ENCODE measurements at places on chromosomes 4 and X.

DNA sequence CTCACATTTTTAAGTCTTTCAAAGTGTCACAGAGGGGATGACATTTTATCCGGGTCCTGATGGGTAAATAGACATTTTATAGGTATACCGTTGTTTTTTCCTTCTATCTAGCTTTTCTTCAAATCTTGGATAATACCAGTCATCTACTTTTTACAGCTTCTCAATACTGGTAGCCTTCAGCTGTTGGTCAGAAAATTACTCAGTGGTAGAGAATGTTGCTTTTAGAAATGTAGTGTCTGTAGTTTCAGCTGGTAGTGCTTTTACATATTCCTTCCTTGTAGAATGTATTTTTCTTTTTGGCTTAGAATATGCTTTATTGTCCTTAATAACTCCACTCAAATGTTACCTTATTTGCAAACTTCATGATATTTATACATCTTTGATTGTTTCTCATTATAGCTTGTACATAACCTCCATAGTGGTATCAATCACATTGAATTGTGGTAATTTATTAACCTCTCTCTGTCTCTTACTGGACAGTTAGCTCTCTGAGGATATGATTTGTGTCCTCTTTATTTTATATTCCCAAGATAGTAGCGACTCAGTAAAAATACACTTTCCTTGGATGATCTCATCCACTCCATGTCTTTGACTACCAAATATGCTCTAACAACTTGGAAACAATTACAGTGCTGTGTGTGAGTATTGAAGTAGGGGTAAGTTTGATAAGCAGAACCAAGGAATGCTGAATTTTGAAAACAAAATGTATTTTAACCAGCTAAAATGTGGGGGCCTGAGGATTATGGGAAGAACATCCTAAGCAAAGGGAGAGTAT lies 53.8 kb downstream of the RAP1GDS1 start:
- H3K27ac ChIP-seq: no peak overlapping the region
- H3K36me3 ChIP-seq: no peaks in the 10 kb centered on the region
- no peak overlapping the region for H3K4me3 ChIP-seq
- H3K4me1 ChIP-seq: no peaks in the 10 kb centered on the region
- H3K27me3 ChIP-seq: no peaks in the 10 kb centered on the region

GRCh38 chr4:76811604-76812412 lies 86.1 kb downstream of the SOWAHB start:
- no peaks in the 10 kb centered on the region for H3K27me3 ChIP-seq
- H3K27ac ChIP-seq: no peak overlapping the region
- no peak for DNase-seq
- H3K36me3 ChIP-seq: no peaks in the 10 kb centered on the region
- no peak overlapping the region for H3K4me3 ChIP-seq

GRCh38 chr4:67891645-67892044 lies 7.8 kb upstream of the TMPRSS11D start:
- H3K36me3 ChIP-seq: no peaks in the 10 kb centered on the region
- H3K27me3 ChIP-seq: no peaks in the 10 kb centered on the region
- no peak for DNase-seq

- DNase-seq: no peak
- no peaks in the 10 kb centered on the region for H3K4me1 ChIP-seq
- H3K36me3 ChIP-seq: no peaks in the 10 kb centered on the region
- H3K27ac ChIP-seq: no peak overlapping the region
- no peaks in the 10 kb centered on the region for H3K27me3 ChIP-seq
Measured at GRCh38 chrX:14607446-14607985, 78.2 kb downstream of the GLRA2 start.
